ENCODE measurements at places on chromosomes 16 and 17.

GRCh38 chr17:77315010-77315409, 174.2 kb downstream of the SEC14L1 start:
- DNase-seq, result no peak

DNA sequence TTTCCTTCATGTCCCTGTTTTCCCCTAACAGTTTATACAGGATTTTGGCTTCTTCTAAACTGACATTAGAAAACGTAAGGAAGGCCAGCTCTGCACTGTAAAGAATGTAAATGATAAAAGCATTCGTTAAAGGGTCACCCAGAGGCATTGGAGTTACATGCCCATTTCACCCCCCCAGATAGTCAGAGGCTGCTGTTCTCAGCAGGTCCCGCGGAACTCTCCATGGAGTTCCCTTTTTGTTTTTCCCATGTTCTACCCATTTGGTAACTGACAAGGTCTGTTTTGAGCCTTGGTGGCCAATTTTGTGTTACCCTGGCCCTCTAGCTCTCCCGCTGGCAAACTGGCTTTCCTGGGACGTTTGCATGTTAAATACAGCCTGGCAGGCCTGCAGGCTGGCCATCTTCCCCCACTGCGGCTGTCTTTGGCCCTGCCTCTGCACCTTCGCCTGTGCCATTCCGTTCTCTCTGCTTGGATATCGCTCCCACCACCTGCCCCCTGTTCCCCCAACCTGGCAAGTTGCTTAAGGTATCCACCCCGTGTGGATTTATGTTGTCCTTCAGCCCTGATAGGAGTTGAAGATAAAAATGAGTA, 49.7 kb downstream of the EPN2 start:
- no peak for DNase-seq

GRCh38 chr17:63515426-63515825, 7.7 kb upstream of the KCNH6 start:
- DNase-seq, result no peak

DNA sequence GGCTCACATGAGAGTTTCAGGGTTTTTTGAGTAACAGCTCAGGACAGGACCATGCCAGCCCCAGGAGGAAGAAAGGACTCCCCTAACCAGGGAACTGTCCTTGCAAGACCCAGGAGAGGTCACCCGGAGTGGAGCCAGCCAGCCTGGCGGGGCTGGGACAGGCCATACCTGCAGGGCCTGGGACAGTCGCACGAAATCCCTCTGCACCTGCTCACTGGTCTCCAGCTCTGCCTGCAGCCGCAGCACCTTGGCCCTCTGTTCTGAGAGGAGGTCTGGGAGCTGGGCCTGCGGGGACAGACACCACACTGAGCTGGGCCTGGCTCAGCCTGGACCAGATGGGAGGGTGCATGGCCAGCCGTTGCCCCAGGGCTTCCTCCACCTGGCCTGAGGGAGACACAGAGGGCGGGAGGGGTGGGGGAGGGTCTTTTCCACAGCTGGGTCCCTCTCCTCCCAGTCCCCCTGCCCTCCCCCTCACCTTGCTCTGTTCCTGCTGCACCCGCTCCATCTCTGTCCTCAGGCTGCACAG, 19.7 kb downstream of the RABEP2 start:
- DNase-seq, result no peak

GRCh38 chr17:66255527-66255971, 26.3 kb upstream of the APOH start:
- DNase-seq, result peak; percentile 23

DNA sequence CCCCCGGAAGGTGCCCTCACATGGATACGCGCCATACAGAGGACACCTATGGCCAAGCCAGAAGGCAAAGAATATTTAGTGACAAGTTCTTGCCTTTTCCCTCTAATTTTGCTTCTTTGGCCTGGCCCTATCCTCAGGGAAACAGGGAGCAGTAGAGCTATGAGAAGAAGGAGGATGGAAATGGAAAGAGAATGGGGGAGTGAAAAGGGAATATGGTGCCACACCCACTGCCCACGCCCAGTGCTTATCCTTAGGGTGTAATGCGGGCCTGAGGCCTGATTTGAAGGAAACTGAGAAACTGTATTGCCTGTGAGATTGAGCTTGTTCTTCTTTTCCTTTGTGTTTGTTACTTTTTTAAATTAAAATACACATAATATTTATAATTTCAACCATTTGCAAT, 255.1 kb downstream of the HS3ST3A1 start:
- DNase-seq, result no peak

- no peak for DNase-seq
These were observed 110.6 kb downstream of the ZFHX3 start for GRCh38 chr16:72937360-72937759.

DNA sequence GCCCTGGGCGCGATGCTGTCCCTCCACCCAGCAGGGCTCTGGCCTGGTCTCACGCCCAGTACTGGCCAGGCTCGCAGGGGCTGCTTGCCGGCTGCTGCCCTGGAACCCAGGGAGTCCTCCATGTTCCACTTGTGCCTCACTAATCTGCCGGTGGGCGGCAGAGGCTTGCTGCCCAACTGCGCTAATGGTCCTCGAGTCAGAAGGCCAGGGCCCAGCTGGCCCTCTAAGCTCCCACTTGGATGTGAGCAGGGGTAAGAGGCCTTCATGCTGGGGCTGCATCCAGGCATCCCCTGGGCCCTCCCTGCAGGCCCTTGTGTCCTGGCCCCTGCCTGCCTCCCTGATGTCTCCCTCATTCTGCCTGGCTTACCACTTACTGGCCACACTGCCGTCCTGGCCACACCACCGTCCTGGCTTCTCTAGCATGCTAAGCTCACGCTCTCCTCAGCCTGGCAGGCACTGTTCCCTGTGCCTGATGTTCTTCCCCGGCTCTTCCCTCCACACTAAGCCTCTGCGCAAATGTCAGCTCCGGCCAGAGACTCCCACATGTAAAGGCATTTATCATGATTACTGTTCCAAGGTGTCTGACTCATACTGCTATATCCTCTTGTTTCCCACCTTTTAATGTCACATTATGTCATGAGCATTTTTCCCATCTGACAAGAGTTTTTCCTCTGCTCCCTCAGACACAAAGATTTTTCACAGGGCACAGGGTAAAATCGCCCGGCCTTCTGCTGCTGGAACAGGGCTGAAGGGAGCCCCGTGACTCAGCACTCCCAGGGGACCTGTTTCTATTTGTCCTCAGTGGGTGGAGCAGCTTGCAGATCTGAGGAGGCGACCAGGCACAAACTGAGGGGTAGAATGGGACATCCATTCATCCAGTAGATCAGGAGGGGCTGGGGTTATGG, 15.9 kb downstream of the B9D1 start:
- no peak for DNase-seq

DNA sequence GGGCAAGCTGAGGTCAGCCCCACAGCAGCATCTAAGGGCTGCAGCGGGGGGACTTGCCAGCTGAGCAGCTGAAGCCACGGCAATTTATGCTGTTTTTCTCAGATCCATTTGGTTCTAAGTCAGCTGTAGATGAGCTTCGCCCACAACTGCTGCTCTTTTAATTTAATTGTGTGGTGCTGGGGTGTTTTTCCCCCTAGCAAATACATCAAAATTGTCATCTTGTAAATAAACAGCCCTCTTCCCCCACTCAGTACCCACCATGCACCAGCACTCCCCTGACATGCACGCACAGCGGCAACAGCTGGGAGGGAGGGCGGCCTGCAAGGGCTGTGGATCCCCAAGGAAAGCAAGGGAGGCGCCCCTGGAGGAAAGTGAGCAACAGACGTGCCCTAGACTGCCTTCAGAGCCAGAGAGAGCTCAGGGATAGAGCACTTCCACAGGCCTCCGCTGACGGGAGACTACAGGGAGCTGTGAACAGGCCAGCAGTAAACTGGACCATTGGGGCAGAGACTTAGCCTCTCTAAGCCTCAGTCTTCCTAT, 149.5 kb downstream of the TMEM132E start:
- DNase-seq, result no peak

DNA sequence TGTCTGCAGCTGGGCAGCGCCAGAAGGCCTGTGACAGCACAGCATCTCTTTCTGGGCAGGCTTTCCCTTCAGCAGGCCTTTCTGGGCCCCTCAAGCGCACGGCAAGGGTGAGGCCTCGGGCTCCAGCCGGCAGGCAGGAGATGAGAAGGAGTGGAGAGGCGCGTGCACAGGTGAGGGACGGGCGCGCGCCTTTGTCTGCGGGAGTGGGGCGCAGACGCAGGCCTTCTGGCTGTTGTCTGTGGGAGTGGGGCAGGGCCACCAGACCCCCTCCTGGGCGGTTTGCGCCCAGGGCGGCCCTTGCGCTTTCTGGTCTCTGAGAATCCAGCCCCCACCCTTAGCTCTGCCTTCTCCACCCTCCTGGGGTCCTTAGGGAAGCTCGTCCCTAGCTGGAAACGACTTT, 6.5 kb downstream of the ZNF205 start:
- DNase-seq, result no peak

DNA sequence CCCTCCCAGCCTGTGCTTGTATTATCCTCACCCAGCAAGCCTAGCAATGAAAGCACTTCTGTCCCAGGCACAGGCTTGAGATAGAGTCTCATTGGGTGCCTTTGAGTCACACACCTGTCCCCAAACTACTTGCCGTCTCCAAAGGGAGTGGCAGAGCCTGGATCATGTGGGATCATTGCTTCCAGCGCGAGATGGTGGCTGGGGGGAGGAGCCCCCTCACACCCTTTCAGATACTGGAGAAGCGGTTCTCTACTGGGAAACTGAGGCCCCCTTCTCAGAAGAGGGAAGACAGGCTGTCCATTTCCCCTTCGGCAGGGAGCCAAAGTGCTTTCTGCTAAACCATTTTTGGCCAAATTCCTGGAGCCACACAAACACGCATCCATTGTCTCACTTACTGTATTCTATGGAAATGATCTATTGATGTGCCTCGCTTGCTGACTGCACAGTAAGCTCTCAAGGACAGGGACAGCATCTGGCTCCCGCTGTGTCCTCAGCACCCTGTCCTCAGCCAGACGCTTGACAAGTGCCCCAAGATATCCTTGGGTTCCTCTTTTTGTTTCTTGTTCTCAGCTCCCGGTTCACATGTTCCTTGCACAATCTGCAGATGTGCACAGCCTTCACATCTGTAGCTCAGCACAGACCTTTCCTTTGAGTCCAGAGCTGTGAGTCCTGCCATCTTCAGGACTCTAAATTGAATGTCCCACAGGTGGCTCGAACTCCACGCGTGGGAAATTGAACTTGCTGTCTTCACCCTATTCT, 26.0 kb upstream of the DLX3 start:
- no peak for DNase-seq

All from eye (tissue), 1 donor.